ENCODE measurements at places on chromosomes 6 and 20.

GRCh38 chr20:22180244-22180643 lies 404.1 kb downstream of the FOXA2 start:
- DNase-seq = no peak

DNA sequence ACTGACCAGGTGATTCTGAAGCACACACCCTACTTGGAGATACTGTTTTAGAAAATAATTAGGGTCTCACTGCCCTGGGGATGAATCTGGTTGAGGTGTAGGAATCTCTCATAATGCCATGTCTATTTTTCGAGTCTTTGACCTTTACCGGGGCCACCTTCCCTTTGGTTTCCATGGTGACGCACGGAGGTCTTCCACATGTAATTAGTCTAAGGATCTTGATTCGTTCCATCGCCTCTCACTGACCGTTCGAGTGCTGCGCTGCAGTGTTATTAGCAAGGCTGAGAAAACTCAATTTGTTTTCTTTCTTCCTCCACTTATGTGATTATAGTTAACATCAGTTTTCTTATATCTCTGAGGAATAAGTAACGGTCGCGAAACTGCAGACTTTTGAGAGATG lies 144.3 kb upstream of the SPACA1 start:
- DNase-seq = no peak

DNA sequence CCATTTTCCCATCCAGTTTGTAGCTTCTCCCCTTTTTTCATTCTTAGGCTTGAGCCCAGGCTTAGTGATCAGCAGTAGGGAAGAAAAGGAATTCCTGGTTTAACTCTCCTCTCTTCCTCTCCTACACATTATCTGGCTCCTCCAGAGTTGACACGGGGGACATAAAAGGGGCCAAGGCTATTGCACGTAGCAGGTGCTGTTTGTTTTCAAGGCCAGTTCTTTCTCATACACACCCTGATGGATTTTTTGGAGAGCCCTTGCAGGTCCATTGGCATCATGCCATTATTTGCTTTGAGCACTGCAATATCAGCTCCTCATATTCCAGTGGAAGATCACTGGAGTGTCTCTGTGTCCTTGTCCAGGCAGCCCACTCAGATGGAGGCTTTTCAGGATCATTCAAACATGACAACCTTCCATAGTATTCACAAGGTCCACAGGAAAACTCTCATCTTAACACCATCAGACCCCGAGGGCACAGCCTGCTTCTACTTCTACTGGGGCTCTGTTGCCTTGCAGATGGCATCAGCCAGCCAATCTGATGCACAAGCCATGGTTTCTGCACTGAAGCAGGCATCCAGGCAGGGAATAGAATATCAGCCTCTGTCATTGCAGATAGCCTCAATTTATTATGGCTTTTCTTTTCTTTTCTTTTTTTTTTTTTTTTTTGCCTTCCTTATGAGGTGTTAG lies 18.8 kb downstream of the PLCB4 start:
- DNase-seq = no peak

DNA sequence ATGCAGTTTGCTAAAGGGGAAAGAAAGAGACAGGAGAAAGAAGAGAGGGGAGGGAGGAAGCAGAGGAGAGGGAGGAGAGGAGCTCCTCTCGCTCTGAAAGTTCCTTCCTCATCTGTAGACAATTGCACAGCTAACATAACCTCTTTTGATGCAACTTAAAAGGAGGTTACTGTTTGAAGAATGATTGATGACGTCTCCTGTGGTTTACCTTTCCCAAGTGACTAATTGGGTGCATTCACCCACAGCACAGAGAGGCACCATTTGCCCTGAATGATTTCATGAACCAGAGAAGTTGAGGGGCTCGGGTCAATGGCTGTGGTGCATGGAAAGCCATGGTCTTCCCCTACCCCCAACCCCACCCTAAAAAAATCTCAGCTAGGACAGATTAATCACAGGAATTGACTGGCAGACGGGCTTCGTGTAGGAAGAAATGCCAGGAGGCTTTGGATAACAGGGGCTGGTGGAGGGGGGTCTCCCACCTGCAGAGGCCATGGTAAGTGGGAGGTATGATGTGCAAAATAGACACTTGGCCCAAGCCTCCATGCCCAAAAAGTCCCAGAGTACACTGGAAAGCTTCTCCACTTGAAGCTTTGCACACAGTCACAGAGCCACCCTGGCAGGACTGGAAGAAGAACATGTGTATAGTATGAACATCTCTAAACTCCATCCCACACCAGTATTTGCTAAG lies 213.7 kb downstream of the ANKRD60 start:
- no peak for DNase-seq

DNA sequence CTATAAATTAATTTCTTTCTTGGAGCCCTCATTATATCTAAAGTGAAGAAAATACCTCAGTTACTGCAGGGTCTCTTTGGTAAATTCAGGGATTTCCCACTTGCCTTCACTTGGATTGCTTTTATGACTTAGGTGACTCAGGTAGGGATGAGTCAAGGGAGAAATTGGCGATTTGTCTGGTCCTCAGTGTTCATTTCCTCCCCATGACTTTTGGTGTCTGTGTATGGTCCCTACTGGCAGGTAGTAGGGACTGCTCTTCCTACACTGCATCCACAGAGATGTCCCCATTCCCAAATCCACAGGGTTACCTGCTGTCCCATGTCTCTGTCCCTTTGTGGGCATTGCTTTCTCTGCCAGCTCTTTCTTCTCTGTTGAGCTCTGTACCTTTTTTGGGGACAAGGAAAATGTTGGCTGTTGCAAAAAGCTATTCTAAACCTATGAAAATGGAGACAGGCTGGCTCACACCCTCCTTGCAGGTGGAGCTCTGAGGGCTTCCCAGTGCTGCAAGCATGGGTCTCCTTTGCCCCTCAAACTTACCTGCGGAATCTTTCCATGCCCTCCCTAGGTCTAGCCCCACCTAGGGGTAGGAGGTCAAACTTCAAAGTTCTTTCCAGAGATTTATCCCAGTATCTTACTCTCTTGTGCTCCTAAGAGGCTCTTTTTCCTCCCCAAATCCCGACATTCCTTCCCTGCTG lies 211.9 kb downstream of the ZNF217 start:
- no peak for DNase-seq

- DNase-seq = peak; percentile 80
Measured at GRCh38 chr6:149749594-149750135, at the start of gene PCMT1. Gene PCMT1, plus strand, starts transcription at chr6:149749741. Its CDS starts 161 bp downstream, at chr6:149749902.

GRCh38 chr6:63558278-63558677 lies 14.0 kb upstream of the LOC128125822 start:
- DNase-seq = no peak

- DNase-seq = no peak
Measured at GRCh38 chr20:44720997-44721784, 6.0 kb downstream of the CCN5 start.

DNA sequence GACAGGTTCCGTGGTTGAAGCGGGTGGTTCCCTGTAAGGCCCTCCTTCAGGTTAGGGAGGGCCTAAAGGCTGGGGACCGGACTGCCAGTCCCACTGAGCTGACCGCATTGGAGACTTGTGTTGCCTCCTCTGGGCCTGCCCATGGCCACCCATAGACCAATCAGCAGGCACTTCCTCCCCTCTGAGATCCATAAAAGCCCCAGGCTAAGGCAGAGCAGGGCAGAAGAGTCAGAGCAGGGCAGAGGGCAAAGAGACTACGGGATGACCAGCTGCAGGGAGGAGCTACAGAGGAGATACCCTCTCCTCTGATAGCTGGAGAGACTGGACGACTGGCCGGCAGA lies 537.4 kb downstream of the TENT5A start:
- no peak for DNase-seq

GRCh38 chr20:58669287-58670006 lies 18.4 kb downstream of the STX16 start:
- no peak for DNase-seq

DNA sequence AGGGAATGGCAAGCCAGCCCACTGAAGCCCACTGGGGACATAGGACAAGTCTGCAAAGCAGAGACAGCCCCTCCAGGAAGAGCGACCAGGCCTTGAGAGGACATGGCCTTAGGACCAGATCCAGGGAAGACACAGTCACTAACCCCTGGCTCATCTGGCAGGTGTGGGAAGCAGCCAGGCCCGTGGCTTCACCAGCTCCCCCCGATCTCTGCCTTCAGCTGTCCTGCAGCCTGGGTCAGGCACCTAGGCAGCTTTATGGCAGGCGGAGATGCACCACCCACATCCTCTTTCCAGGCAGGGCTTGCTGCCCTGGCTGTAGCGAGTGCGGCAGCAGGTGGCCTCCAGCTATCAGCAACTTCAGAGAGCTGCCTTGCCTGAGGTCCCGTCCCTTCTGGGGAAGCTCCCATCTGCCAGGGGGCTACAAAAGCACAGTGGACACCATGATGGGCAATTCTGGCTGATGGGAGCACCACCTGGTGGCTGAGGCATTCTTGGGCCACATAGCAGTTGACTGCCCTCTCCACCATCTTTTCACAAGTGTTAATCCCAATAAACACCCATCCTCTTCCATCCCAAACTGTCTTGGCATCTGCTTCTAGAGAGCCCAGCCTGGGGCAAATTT lies 85.8 kb downstream of the DZANK1 start:
- no peak for DNase-seq

- no peak for DNase-seq
Measured at GRCh38 chr20:38649275-38649891, 47.8 kb downstream of the ARHGAP40 start.

GRCh38 chr6:156851454-156851921 lies 74.3 kb downstream of the ARID1B start:
- no peak for DNase-seq

GRCh38 chr6:160161647-160161986 lies 40.0 kb downstream of the SLC22A1 start:
- no peak for DNase-seq

GRCh38 chr6:2766767-2767656 lies 1.8 kb downstream of the WRNIP1 start:
- DNase-seq = no peak

- no peak for DNase-seq
Measured at GRCh38 chr6:151109869-151110575, 129.7 kb upstream of the AKAP12 start.

DNA sequence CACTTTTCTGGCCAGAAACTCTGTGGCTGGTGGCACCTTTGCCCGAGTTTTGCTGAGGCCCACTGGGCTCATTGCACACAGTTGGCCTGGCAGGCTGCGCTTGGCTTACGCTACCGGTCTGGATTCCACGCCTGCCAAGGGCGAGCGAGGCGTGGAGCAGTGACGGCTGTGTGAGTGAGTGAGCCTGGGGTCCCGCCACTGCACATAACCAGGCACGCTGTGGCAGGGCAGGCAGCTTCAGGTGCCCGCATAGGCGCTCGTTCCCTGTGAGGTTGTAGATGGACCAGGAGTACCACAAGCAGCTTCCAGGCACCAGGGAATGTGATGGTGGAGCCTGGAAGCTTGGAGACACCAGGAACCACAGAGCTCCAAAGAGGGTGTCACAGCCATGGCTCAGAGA lies 190.1 kb upstream of the DEFB112 start:
- DNase-seq = no peak

DNA sequence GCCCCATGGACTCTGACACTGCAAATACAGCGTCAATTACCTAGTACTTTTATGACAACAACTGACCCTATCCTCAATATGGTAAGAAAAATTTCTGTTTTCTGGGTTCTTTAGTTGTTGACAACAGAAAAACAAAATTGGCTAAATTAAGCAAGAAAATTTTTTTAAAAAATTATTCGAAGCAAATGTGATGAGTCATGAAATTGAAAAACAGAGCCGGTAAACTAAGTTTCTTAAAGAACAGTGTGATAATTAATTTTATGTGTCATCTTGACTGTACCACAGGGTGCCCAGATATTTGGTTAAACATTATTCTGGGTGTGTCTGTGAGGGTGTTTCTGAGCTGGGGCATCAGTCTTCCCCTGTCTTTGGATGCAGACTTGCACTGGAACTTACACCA lies 107.6 kb upstream of the OPRM1 start:
- DNase-seq = no peak

GRCh38 chr20:46814366-46815232 lies 80.0 kb upstream of the EYA2 start:
- DNase-seq = no peak

DNA sequence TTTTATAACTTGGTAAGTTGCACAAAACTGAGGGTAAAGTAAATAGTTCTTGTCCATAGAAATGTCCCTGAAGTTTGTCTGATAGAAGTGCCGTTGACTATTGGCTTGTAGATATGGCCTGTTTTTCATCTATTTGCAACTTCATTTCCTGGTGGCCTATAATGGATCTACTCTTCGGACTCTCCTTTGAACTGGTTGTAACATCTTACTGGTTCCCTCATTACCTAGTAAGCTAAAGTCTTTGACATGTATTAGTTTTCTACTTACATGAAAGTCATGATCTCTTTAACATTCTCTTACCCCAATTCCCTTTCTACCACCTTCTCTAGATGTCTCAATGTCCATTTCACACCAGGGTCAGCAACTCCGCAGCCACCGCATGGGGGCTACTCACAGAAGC lies 146.3 kb downstream of the GRM4 start:
- no peak for DNase-seq

GRCh38 chr6:93407186-93407585 lies 12.2 kb downstream of the EPHA7 start:
- no peak for DNase-seq

DNA sequence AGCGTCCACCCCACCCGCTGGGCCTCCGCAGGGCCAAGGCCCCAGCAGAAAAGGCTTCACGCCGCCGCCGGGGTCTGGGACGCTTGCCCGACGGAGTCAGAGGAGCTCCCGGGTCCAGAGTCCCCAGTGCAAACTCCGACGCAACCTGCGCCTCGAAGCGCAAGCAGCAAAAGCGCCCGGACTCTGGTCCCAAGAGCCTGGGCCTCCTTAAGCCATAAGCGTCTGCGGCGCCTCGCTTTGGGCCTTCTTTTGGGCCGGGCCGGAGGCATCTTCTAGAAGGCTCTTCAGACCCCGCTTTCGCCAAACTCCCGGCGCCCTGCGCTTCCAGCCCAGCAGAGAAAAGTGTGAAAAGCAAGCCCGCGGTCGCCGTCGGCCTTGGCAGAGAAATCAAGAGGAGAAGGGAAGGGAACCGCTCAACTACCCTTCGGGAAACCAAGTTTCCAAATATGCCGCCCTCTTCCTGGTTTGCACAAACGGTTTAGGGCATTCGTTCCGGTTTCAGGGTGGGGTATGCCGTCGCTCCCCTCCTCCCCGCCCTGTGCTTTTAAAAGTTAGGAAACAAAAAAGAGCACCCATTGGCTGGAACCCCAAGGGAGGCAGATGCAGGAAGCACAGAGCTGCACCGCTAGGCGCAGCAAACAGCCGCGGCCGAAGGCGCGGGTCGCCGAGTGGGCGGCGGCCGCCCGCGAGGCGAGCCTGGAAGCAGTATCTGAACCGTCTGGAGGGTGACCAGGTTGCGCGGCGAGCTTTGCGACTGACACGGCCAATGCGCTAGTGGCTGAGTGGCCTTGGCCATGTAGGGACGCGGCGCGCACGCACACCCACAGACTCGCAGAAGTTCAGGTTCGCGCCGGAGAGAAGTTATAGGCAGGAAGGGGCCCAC lies 1.2 kb downstream of the TBX18 start:
- DNase-seq = no peak

GRCh38 chr6:109069746-109070145 lies 24.9 kb downstream of the SESN1 start:
- no peak for DNase-seq

DNA sequence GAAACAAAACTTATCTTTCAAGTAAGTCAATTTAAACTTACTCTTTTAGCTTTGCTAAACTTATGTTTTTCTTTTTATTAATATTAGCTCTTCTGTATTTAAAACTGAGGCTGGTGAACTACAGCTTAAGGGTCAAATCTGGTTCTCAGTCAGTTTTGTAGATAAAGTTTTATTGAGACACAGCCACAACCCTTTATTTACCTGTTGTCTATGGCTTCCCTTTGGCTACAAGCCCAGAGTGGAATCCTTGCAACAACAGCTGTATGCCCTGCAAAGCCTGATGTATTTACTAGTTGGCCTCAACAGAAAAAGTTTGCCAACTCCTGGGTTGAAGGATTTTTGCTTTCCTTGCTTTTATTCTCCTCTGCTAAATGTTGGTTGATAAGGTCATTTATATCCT lies 491.4 kb upstream of the RNF217 start:
- DNase-seq = no peak

- DNase-seq = no peak
Measured at GRCh38 chr6:3231247-3232016, 4.0 kb upstream of the TUBB2B start.

Data from activated CD4-positive, alpha-beta T cell treated with anti-CD3 and anti-CD28 coated beads for 24 hours (primary cell).